ENCODE measurements at places on chromosomes 1 and 21.

DNA sequence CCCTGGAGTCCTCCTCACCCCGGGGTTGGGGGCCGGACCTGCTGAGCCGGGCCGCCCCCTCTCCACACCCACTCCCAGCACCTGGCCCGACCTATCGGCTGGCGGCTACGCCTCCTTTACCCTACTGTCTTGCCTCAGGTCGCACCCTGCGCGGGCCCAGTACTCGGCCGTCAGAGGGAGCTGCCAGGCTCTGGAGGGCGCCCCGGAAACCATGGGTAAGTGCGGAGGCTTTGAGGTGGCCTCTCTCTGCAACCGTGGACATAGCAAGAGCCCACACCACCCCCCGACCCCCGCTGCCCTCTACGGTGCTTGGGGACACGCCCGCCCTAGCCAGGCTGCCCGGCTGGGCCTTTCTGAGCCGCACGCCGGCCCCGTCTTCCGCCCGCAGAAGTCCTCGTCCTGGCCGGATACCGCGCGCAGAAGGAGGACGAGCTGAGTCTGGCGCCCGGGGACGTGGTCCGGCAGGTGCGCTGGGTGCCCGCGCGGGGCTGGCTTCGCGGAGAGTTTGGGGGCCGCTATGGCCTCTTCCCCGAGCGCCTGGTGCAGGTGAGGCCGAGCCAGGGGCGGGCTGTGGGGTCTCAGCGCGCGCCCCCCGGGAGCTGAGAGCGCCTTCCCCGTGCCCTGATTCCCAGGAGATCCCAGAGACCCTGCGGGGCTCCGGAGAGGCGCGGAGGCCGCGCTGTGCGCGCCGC is at the start of gene SH3D21:
Gene SH3D21, plus strand, starts transcription at position 159 of the 692 bp plus-strand sequence. Its CDS starts 53 bp downstream, at position 212.
- peak; percentile 40 for DNase-seq

DNA sequence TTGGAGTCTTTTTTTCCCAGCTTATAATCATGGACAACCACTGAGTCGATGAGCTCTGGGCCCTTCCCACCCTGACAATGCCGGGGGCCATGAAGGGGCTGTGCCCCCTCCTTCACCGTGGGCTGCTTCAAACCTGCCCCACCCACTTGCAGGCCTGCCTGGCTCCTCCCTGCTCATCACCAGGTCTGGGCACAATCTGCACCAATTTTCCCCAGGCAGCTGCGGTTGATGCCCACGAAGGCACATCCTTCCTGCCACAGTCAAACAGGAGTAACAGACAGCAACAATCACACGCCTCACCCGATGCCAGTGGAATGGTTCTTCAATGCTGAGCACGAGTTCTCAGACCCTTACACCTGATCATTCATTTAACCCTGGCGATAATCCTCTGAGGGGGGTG is 18.9 kb downstream of the PGLYRP3 start:
- no peak for DNase-seq

DNA sequence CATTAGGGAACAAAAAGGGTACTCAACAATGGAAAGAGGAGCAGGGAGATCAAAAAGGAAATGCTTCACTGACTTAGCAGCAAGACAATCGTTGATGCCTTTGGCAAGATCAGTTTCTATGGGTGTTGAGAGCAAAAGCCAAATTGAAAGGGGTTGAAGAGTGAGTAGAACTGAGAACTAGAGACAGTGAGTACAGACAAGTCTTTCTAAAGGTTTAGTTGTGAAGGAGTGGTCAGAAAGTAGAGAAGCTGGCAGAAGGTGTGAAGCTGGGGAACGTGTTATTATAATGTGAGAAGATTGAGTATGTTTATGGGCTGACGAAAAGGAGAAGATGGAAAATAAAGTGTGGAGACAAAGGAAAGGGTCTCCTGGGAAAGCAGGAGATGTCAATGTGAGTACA is 221.2 kb upstream of the USP25 start:
- no peak for DNase-seq

- DNase-seq, result no peak
Observed at GRCh38 chr1:107704911-107705310, 260.1 kb downstream of the VAV3 start.

- DNase-seq, result no peak
Observed at GRCh38 chr1:94105957-94106529, 14.9 kb downstream of the ABCA4 start.

- no peak for DNase-seq
Observed at GRCh38 chr1:172376431-172376830, 44.1 kb upstream of the C1orf105 start.

GRCh38 chr21:42291003-42291750 is 24.0 kb downstream of the TFF3 start:
- DNase-seq, result no peak

DNA sequence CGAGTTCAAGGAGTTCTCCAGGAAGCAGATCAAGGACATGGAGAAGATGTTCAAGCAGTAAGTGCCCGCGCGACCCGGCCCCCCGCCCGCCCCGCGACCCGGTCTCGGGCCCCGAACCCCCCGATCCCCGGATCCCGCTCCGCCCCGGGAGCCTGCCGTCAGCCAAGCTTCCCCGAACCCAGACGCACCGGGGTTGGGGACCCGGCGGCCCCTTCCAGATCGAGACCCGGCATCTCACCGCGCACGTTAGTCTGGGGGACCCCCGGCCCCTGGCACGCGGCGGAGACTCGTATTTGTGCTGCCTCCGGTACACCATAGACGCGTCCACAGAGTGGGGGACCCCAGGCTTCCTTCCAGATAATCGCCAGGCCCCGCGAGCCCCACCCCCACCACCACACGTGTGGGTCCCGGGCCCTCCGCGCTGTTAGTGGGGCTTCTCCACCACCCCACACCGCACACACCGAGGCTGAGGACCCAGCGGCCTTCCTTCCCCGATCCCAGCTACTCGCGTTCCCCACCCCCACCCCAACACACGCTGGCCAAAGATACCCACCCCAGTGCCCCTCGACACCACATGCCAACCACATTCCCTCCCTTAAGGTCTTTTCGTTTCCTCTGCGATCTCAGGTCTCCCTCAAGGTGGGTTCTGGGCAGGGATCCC is 665 bp downstream of the EFHD2 start:
- DNase-seq, result no peak

GRCh38 chr1:43881415-43881814 is 52.2 kb upstream of the ARTN start:
- no peak for DNase-seq

DNA sequence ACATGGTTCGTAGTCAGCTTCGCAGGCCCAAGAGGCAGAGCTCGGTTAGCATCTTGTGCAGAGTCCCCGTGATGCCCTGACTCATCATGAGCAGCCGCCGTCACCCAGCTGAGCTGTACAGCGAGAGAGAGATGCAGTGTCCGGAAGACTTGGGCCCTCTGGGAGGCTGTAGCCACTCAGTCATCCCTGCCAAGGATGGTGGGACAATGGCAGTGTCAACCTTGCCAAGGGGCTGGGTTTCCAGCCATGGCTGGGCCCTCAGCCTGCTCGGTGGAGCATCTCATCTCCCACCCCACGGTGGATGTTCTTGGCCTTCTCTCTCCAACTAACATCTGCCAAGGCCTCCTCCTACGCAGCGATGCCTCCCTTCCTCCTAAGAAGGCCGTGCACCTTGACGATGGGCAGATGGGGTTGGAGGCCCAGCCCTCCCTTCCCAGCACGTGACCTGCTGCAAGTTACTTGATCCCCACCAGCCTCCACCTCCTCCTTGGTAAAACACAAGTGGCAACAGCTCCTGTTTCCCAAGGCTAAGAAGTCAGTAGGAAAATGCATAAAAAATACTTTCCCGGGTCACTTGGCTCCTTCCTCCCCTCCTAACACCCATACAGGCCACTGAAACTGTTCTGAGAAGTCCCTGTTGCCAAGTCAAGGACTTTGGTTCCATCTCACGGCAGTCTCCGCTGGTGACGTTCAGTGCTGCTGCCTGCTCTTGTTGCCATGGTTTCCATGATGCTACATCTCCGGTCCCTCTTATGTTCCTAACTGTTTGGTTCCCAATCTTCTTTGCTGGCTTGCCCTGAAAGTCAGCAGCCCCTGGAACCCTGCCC is 384.7 kb upstream of the VAMP3 start:
- DNase-seq, result peak; percentile 78

- peak; percentile 58 for DNase-seq
Observed at GRCh38 chr1:145999321-146000024, 3.1 kb upstream of the TXNIP start.

DNA sequence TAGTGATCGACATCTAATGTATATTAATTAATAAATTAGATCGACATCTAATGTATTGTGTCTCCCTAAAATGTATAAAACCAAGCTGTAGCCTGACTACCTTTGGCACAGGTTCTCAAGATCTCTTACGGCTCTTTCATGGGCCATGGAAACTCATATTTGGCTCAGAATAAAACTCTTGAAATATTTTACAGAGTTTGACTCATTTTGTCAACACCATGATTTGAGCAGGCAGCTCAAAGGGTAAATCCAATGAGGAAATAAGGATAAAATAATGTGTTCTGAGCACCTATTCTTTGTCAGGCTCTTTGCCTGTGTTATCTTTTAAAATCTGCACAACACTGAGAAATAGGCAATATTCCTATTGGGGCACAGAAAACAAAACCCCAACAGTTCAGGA is 223.4 kb upstream of the DUSP10 start:
- DNase-seq, result no peak

GRCh38 chr1:125119024-125119441 is 3934.3 kb downstream of the SRGAP2C start:
- no peak for DNase-seq

DNA sequence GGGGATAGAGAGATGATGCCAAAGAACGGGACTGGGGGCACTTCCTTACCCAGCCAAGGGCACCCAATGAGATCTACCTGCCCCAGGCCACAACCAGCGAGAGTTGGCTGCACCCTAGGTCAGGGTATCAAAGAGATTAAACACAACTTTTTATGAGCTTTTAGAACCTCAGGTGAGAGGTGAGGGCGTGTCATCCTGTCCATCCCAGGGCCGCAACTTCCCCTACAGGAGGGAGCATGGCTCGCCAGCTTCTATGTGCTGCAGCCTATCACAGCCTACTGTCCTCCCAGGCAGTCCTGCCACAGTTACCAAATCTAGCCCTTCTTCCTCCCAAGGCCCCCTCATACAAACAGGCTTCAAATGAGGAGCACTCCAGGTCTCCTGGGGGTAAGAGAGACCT is 12.9 kb downstream of the TMEM9 start:
- no peak for DNase-seq

GRCh38 chr1:24567792-24568388 is 12.0 kb downstream of the NCMAP start:
- peak; percentile 23 for DNase-seq

GRCh38 chr1:48062353-48062752 is 65.2 kb upstream of the TRABD2B start:
- DNase-seq, result no peak

- no peak for DNase-seq
Observed at GRCh38 chr1:219792337-219793021, 135.9 kb downstream of the SLC30A10 start.

DNA sequence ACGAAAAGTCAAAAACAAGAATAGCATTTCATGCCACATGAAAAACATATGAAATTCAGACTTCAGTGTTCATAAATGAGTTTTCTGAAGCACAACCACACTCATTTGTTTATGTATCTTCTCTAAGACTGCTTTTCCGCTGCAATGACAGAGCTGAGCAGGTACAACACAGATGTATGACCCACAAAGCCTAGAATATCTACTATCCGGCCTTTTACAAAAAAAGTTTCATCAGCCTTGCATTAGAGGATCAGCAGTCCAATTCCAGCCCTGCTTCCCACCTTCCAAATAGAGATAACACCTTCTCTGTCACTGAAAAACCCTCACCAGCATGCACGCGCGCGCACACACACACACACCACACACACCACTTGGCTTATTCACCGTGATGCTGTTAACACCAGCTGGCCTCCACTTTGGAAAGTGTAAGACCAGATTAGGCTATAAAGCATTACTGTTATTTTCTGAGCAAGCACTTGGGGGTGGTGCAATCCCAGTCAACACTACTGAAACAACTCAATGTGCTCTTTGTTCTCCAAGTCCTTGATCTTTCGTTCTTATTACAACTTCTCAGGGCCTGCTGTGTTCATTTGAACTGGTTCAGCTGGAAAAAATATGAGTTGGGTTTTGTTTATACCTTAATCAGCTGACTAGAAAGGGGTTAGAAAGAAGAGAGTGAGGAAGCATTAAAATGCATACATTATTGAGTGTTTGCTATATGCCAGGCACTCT is 90.0 kb downstream of the GLUL start:
- no peak for DNase-seq

DNA sequence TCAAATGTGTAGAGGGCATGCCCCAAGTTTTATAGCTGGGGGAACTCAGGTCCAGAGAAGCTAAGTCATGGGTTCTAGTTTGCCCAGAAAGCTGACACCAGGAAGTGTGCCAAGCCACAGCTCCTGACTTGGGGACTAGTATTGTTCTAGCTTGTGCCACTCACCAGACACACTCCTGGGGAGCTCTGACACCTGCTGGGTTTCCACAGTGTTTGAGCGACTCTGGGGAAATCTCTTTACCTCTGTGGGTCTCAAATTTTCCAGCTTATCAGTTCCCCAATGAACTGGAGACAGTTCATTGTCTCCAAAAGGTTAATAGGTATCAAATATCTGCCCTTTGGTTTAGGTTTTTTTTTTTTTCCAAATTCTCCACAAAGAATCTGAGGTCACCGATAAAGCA is 4.2 kb downstream of the KISS1 start:
- no peak for DNase-seq

- DNase-seq, result no peak
Observed at GRCh38 chr1:155703216-155703615, 14.3 kb downstream of the DAP3 start.

GRCh38 chr1:65309304-65310077 is at the start of gene DNAJC6:
DNAJC6 (plus strand) TSS chr1:65309543; CDS start chr1:65309746, 203 bp downstream.
- peak; percentile 87 for DNase-seq

DNA sequence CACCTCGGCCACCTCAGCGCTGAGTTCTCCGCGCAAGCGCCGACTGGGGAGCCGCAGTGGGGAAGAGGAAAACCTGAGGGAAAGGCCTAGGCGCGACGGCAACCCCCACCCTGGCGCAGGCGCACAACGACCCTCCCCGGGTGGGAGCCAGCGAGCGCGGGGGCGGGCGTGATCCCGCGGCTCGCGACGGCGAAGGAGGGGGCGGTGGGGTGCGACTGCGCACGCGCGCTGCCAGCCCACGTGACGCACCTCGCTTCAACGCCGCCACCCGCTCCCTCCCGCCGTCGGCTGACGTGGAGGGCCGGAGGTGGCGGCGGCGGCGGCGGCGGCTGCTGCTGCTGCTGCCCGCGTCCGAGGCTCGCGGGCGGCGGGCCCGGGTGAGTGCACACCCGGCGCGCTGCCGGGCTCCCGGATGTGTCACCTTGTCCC is at the start of the genes PIGP and TTC3:
Gene PIGP, minus strand, starts transcription at position 84 of the 429 bp plus-strand sequence. CDS start 556 bp downstream, outside the sequence.
Gene TTC3, plus strand, starts transcription at position 267 of the 429 bp plus-strand sequence. CDS start 14,004 bp downstream, outside the sequence.
- peak; percentile 92 for DNase-seq

DNA sequence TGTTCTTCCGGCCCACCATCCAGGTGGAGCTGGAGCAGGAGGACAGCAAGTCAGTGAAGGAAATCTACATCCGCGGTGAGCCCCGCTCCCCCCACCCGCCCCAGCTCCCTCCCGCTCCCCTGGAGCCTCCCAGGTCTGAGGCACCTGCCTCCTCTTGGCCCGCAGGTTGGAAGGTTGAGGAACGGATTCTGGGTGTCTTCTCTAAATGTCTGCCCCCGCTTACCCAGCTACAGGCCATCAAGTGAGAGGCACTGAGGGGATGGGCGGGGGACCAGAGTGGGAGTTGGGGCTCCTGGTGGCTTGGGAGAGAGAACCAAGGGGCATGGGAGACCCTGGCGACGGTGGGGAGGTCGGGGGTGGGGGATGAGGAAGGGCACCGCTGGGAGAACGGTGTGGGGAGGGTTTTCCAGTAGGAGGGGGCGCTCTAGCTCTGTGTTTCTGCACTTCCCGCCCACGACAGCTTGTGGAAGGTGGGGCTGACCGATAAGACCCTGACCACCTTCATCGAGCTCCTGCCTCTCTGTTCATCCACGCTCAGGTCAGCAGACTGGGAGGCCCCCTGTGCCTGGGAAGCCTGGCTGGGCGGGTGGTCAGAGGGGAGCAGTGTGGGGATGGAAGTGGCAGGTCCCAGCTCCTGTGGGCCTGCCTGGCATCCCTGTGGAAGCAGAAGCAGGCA is 4.2 kb downstream of the LRRC71 start:
- no peak for DNase-seq

- DNase-seq, result no peak
Observed at GRCh38 chr1:116956378-116956777, 45.2 kb upstream of the CD101 start.
